Mesendoderm (in vitro differentiated cells): ENCODE measurements at places on chromosomes 4 and X.

- no peak for DNase-seq
Observed at GRCh38 chr4:26916195-26916594, 55.6 kb downstream of the STIM2 start.

GRCh38 chr4:41683326-41683725 is 65.2 kb downstream of the PHOX2B start:
- no peak for DNase-seq

- DNase-seq = no peak
Observed at GRCh38 chr4:38071801-38072431, 111.7 kb downstream of the PTTG2 start.

GRCh38 chr4:152646221-152646620 is 33.6 kb downstream of the TMEM154 start:
- DNase-seq = no peak

DNA sequence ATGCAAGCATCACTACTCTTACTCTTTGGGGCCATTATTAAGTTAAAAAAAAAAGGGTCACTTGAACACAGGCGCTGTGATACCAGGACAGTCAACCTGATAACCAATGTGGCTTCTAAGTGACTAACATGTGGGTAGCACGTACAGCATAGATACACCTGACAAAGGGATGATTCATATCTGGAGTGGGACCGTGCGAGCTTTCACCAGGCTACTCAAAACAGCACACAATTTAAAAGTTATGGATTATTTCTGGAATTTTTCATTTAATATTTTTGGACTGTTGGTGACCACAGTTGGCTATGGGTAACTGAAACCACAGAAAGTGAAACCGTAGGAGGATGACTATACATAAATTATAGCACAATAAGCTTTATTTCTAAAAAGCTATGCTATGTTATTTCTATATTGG is 113.8 kb upstream of the STIM2 start:
- no peak for DNase-seq

- peak; percentile 36 for DNase-seq
Observed at GRCh38 chr4:149605601-149606378, 209.9 kb downstream of the IQCM start.

- DNase-seq = no peak
Observed at GRCh38 chrX:18956303-18957032, 27.4 kb downstream of the PHKA2 start.

DNA sequence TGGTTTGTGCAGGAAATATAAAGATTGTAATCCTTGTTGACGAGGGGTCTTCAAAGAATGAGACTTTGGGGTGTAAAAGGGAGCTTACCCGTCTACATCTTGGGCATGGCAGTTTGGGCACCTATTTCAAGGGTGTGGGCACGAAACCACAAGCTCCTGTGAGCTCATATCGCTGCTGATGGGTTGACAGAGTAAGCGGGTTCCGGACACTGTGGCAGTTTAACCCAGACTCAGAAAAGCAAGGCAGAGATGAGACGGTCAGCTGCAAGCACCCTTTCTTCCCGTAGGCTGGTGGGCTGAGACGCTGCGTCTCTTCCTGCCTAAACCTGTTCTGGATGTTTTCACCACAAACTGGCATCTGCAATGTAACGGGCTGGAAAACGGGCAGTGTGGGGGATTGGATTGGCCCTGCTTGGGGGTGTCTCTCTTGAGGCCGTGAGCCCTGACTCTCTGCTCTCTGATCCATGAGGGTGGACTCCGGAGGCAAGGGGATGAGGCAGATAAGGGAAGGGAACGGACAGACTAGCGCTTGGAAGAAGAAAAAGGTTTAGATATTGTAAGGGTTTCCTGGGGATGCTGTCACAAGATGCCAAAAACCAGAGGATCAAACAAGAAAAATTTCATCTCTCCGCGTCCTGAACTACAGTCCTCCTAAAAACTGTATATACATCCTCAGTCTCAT is 237.5 kb downstream of the SHOX start:
- no peak for DNase-seq

- no peak for DNase-seq
Observed at GRCh38 chr4:113404167-113404571, 354.7 kb downstream of the ANK2 start.

DNA sequence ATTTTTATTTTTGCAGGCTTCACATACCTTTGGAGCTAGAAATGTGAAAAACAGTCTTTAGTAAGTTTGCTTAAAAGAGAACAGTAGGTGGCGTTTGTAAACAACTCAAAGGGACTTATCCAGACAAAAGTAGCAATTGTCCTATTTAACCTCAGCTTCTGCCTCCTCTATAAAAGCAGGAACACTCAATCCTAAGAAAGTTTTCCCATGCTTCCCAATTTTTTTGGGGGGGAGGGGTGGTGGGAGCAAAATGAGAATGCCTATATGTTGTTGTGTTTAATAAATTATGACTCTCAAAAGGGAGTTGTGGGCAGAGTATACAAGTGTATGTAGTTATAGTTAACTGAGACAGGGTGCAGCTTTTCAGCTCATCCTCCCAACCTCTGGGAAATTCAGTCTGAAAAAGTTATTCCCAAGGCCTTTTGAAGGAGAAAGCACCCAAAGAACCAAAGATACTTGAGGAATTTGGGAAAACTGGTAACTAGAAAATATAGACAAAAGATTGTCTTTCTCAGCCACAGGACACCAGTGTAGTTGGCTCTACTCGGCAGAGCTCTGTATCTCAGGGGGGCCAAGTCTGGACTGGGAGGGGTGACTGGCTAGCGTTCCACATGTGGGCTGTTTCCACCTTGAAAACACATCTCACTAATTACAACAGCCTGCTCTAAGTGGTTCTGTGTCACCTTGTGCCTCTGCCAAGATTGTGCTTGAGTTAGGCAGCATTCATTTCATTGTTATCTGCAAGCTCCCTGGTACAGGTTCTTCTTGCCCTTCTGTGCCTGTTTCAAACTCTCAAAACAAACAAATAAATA is 2.8 kb downstream of the SFRP2 start:
- DNase-seq = peak; percentile 67

GRCh38 chr4:180284267-180284666 is 1958.9 kb upstream of the TENM3 start:
- DNase-seq = no peak

GRCh38 chrX:18348047-18348446 is 6.4 kb downstream of the SCML2 start:
- peak; percentile 2 for DNase-seq

DNA sequence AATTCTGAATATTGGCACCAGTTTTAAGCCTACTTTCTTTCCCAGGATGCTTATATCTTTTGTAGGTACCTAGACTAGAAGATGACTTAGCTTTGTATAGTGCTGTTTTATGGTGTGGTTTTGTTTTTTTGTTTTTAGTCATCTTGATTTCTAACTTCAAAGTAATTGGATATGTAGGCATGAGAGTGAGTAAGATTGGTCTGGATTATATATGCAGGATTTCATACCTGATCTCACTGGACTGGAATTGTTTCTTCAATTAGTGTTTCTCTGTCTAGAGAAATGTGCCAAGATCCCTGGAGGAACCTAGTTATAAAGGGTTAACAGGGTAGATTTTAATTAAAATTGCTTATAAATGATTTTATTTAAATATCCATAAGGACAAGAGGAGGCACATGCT is 23.1 kb downstream of the NAP1L5 start:
- no peak for DNase-seq

- no peak for DNase-seq
Observed at GRCh38 chr4:187972135-187972534, 23.4 kb upstream of the ZFP42 start.

GRCh38 chrX:132615391-132616131 is 126.7 kb upstream of the MBNL3 start:
- DNase-seq = peak; percentile 70

GRCh38 chr4:825971-826330 is at the start of gene CPLX1:
TSS of gene CPLX1 (minus strand) at chr4:826129. CDS start at chr4:824522, 1,607 bp downstream.
- peak; percentile 57 for DNase-seq

DNA sequence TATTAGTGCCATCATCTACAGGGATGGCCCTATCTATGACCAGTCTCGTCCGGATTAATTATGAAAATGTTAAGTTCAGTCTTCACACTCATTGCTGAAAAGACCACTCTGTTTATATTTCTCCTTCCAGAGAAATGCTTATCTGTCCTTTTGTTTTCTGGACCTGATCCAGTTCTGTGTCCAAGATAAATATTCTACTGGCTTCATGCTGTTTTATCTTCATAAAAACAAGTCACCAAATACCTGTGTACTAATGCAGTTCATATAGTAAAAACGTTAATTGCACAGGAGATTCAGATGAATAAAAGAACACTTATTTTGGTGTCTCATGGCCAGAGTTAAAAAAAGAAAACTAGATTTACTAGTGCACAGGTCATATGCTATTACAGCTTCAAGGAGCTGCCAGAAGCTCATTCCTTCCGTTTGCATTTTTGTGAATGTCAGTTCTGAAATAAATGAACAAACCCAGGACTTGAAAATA is 17.3 kb downstream of the FNIP2 start:
- no peak for DNase-seq

- DNase-seq = no peak
Observed at GRCh38 chrX:130125091-130125874, 15.0 kb upstream of the ELF4 start.

GRCh38 chrX:119516157-119516702 is 48.0 kb downstream of the SLC25A5 start:
- DNase-seq = peak; percentile 80

DNA sequence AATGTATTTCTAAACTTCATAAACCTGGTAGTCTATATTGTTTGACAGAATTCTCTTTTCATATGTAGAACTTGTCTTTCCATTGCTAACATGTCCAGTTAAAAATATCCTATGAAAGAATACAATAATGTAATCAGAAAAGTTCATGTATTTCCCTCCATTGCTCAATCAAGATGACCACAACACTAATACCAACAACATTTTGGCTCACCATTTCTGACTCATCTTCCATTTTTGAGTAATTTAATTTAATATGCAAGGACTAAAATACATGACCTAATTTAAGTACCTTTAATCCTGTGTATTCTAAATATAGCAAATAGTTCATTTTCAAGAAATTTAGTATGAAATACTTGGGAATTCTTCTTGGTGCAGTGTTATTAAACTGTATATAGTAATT is 239.5 kb upstream of the GPC4 start:
- no peak for DNase-seq

DNA sequence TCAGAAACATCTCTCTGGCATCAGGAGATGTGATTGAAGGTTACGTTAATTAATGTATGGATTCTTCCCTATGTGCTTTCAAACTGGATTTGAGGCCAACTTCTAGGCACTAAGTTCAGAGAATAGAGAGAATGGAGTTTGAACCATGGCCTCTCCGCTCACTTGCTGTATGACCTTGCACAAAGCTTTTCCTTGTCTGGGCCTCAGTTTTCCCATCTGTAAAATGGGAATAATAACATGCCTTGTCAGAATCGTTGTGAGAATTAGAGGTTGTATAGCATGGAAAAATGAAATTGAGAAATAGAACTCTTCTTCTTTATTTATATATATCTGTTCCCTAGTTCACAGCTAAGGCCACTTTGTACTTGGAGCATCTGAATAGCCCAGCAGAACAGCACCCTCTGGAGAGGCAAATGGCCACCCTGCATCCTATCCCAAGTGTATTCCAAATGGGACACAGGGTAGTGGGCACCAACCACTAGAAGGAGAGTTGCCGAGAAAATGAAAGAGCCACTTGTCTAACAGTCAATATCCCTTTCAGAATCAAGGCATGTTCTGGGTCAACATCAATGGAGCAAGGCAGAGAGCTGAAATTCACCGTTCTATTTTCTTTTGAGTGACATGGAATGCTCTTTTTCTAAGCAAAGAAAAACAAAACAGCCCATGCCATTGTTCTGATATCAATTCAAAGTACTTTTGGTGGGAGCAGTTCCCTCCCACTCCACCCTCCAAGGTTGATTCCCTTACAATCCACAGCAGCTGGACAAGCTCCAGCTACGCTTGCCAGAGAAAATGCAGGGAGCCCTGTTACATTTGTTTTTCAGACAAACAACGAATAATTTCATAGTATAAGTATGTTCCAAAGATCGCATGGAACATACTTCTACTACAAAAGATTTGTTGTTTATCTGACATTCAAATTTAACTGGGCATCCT is 23.3 kb upstream of the MTM1 start:
- no peak for DNase-seq

DNA sequence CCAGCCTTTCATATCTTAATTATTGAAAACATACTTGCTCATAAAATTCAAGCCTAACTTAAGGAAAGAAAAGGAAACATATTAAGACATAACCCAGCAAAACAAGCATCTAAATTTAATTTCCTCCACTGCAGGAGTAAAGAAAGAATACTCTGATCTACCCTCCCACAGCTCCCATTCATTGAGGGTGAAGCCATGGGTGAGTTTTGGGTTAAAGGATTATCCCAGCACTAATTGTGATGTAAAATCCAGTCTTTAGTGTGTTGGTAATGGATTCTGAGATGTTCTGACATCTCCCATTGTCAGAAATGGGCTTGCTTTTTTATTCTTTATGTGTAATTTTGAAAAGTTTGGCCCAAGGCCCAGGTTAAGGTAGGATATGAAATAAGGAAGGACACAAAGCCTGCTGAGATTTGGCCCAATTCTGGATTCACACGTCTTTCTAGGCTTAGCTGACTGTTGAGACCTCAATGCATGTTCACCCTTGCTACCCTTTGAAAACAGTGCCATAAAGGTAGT is 50.4 kb downstream of the SPARCL1 start:
- no peak for DNase-seq

DNA sequence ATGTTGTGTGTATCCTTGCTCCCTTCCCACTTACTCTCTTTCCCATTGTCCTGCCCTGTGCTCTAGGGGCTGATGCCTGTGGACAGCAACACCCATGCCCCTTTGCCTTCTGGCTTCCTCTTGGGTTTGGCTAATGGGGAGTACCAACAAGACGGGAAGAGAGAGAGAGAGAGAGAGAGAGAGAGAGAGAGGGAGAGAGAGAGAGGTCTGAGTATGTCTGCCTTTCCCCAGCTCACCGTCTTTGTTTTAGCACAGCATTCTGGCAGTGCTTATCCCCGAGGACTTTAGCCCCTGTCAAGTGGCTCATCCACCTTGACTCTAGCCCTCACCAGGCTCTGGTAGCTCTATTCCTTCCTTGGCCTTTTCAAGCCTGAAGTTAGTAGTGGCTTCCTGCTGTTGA is 128.0 kb downstream of the SLC4A4 start:
- no peak for DNase-seq

DNA sequence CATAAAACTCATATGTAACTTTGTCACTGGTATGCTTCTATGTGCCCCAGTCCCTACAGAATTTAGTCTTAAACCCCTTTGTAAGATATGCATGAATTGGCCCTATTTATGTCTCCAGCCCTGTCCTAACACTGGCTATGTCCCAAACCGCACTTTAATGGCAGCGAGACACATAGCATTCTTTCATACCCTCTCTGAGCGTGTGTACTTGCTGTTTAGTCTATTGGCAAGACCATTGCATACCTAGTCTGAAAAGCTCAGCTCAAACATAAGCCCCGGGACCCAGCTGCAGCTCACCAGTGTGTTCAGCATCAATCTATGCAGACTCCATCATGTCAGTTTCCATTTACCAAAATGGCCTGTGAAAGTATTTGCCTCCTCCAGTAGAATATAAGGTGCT is 1018.4 kb upstream of the TENM3 start:
- DNase-seq = no peak

DNA sequence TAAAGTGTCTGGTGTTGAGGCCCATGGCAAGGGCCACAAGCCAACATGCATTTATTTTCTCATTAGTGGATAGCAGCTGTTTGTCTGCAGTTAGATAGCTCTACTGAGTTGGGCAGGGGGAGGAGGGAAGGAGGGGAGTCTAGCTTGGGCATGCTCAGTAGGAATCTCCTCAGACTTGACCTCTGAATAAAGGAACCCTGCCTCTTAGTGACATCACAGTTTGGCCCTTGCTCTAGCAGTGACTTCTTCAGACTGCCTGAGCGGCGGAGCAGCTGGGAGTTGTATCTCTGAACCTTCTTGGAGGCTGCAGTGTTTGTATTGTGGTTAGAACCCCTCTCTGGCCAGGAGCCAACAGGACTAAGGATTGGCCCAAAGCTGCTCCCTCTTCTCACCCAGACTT is 57.4 kb downstream of the BCORL1 start:
- no peak for DNase-seq
